Amygdala (tissue), 56 donors: ENCODE measurements at places on chromosomes 13 and 19.

DNA sequence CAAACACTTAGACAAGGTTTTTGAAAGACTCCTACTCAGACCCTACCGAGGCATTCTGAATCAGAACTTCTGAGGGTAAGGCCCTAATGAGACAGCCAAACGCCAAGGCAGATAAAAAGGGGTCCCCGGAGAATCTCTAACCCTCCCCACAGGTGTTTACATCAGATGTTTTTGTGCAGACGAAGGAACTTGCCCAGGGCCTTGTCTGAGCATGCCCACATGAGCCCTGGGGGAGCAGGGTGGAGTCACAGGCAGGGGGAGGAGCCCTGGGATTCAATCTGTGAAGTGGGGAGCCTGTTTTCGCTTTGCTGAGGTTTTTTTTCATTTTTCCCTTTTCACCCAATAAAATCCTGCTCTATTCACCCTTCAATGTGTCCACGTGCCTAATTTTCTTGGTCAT is 61.6 kb upstream of the MED4 start:
- DNase-seq: no peak

GRCh38 chr13:51955281-51955771 is 55.9 kb downstream of the ATP7B start:
- DNase-seq: no peak

- DNase-seq: no peak
Measured at GRCh38 chr13:44437356-44438233, 64.0 kb downstream of the SERP2 start.

DNA sequence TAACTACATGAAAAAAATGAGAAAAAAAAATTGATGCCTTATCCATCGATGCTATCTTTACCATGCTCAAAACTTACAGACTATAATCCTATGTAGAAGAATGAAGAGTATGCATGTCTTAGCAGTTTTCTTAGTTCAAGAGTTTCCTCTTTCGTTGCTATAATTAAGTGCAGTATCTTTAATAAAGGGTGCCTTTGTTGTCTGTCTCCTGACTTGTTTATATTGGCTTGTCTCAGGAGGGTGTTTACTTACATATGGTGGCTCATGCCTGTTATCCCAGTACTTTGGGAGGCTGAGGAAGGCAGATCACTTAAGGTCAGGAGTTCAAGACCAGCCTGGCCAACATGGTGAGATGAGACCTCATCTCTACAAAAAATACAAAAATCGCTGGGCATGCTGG is 44.3 kb downstream of the MTMR6 start:
- DNase-seq: no peak

DNA sequence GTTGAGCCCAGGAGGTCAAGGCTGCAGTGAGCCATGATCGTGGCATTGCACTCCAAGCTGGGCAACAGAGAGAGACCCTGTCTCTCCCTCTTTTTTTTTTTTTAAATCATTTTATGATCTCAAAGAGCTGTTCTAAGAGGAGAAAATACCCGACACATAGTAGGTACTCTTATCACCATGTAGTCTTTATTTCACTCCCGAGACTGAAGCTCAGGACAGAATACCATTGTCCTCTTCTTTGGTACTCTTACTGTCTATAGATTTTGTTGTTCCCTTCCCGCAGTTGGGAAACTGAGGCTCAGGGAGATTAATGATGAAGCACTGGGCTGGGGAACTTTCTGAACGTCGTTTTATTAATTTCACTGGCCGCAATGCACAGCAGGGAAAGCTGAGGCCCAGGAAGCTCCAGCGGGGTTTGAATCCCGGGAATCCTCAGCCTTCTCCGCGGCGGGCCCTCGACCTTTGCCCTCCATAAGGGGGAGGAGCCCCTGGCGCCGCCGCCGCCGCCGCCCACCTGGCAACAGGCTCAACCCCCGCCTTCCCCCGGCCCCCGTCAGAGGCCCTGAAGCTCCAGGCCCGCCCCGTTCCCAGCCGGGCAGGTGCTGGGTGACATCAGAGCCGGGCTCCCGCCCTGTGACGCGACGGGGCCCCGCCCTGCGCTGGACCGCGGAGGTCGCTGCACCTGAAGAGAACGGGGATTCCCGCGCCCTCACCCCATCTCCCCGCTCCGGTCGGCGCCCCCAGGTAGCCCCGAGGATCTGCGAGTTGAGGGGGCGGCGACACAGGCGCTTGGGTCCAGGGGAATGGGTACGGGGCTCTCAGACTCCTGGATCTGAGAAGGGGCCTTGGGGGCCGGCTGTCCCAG is 1.6 kb downstream of the MYH14 start:
- no peak for DNase-seq

- DNase-seq: no peak
Measured at GRCh38 chr13:72489751-72490150, 237.7 kb downstream of the MZT1 start.

DNA sequence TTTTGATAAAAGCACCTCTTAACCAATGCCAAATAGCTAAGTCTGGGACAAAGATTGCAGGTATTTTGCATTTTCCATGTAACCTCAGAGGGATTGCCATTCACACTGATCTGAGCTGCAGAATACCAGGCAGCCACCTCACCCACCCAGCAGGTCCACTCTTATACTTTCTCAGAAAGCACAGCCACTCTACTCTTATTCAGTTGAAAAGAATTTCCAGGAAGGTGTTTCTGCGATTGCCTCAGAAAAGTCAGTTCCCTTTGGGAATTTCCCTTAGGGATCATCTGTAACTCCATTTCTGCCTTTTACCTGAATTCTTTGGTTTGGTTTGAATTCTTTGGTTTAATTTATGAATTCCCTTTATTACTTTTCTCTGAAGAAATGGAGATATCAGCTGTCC is 904 bp upstream of the ALOX5AP start:
- DNase-seq: no peak

GRCh38 chr19:11570039-11570462 is 7.4 kb downstream of the ACP5 start:
- DNase-seq: no peak

DNA sequence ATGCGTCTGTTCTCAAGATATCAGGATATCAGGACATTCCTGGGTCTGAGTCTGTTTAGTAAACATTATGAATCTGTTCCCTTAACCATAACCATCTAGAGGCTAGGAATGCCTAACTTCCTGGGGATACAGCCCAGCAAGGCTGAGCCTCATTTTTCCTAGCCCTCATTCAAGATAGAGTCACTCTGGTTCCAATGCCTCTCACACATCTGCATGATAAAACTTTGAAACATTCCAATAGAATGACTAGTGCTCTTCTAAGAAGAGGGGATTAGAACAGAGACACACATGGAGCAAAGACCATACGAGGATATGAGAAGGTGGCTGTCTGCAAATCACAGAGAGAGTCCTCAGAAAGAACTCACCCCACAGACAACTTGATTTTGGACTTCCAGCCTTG is 20.6 kb upstream of the CABP5 start:
- no peak for DNase-seq

DNA sequence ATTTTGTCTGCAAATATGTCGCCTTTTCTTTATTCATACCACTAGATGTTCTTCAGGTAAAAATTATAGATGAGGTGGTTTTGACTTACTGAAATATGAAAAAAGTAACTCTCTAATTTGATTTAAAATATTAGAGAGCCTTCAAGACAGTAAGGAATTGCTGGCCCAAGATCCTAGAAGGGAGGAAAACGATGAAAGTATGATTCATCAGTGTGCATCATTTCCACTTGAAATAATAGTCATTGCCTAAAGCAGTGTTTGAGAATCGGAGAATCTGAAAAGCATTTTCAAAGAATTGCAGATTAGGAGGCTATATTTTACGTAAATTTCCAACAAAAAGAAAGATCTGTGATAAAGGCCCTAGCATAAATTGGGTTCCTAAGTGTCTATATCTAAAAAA is 1707.9 kb upstream of the PRR20A start:
- no peak for DNase-seq

- no peak for DNase-seq
Measured at GRCh38 chr19:55686311-55687050, 11.5 kb downstream of the EPN1 start.

DNA sequence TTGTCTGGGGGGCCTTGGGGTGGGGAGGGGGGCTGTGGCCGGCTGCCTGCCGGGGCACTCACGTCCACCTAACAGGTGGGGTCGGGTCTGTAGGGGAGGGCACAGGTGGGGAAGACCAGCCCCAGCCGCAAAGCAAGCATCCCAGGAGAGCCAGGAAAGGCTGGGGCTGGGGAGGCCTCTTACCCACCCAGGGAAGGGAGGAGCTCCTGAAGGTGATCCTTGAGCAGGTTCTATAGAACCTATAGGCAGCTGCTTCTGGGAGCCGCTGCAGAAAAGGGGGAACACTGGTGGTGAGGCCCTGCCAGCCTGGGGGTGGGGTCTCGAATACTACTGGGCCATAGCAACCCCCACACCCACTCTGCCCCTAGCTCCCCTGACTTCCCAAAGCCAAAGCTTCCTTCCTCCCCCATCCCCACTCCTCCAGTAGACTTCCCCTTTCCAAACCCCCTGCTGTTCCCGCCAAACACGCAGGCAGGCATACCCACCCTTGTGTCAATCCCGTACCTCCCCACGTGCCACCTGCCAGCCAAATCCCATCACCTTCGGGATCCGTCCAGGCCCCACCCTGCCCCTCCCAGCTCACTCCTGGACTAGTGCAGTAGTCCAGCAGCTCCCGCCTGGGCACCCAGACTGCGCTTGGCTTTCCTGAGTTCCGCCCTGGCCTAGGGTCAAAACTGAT is 5.6 kb downstream of the KLF16 start:
- no peak for DNase-seq

GRCh38 chr13:40163066-40164000 is 503.1 kb downstream of the FOXO1 start:
- no peak for DNase-seq

DNA sequence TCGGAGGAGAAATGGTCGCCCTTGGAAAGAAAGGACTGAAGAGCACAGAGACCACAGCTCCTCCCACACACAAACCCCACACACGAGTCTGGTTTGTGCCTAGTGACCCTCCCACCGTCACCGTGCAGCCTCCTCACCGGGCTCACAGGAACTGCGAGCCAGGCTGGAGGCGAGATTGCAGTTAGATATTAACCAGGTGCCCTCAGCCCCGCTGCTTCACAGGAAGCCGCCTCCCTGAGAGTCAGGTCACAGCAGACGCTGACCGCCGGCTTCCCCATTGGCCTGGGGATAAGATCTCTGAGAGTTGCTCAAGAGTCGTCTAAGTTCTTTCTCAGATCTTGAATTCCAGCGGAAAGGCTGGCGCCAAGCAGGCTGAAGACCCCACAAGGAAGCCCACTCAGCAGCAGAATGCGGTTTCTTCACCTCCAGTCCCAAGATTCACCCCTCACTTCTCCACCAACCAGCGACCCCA is 870 bp downstream of the ZNF44 start:
- DNase-seq: peak; percentile 1

GRCh38 chr19:46917002-46917401 is 56.2 kb downstream of the ARHGAP35 start:
- no peak for DNase-seq

GRCh38 chr13:91323349-91323748 is 24.1 kb upstream of the MIR17HG start:
- DNase-seq: no peak

DNA sequence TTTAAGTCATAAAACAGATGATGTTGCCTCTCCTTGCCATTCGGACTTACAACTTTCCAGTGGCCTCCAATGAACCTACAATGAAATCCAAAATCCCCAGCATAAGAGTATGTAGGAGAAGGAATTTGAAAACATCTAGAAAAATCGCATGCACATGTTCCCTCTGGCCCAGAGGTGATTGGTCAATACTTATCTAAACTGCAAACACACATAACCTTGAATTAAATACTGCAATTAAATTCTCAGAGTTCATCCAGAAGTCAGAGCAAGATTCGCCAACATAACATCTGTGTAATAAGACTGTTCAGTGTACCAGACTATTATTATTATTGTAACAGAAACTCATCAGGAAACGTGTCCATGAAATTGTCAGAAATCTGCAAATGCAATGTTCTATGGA is 82.2 kb upstream of the USP29 start:
- DNase-seq: no peak

DNA sequence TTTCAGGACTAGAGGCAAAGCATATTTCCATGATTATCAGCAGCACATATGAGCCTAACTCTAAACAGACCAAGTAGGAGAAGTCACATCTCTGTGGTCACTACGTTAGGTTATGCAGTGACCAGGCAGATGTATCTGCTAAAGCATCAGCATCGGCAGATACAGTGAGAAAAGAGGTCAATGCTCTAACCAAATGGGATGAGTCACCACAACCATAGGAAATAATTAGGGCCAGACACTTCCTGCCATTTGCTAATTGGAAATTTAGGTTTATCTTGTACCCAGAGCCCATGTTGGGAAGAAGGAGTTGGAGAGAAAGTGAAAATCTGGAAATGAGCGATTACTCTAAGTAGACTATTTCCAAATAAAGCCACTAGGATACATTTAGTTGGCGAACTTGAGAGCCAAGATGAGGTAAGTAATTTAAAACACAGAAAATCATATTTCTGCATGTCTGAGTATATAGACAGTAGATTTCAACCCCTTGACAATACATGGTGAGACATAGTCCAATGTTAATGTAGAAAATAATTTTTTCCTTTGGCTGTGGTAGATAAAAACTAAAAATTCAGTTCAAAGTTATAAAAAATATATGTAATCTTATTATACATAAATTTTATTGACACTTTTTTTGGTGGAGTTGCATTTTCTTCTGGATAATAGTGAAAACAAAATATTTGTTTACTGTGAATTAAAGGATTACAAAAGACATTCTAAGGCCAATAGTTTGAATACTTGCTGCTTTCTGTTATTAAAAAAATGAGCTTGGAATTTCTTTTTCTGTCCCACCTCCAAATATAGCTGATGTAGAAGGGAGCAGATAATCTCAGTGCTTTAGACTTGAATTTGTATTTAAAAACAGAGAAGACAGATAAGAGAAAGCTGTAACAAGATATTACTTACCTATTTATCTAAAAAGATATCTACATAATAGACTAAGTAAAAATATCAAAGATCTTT is 104.4 kb upstream of the CSNK1A1L start:
- DNase-seq: no peak

DNA sequence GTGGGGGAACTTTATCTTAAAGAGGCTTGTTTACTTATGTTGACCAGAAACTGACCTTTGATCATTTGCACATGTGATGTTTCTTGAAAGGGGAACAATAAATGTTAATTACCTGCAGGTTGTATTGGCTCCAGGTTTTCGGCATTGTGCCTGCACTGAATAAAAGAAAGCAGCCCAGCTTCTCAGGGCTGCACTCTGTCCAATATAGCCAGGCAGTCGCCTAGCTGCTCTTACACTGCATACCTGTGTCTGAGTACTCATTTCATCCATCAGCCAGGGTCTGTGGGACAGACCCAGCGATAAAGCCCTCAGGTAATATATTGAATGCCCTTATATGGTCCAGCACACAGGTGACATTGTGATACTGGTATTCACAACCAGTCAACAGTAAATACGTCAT is 8.9 kb upstream of the ZNF726 start:
- no peak for DNase-seq

DNA sequence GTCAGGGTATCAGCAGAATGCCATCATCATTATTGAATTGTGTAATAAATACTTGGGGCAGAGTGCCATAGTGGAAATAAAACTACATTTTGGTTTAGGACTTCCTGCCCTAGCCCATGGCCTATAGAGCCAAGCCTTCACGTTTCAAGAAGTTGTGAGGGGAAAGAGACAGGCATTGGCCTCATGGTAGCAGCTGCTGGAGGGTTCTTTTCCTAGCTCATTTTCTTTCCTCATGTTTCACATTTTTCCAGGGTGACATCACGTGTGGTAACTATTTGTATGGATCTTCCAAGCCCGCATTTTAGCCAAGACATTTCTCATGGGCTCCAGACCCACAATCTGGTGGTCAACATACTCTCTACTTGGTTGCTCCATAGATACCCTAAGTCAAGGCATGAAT is 80.4 kb downstream of the LRCH1 start:
- no peak for DNase-seq
